ENCODE measurements at places on chromosomes 4 and X.
A peak's percentile ranks its signal among the peaks of the same experiment; 100 is the strongest.

DNA sequence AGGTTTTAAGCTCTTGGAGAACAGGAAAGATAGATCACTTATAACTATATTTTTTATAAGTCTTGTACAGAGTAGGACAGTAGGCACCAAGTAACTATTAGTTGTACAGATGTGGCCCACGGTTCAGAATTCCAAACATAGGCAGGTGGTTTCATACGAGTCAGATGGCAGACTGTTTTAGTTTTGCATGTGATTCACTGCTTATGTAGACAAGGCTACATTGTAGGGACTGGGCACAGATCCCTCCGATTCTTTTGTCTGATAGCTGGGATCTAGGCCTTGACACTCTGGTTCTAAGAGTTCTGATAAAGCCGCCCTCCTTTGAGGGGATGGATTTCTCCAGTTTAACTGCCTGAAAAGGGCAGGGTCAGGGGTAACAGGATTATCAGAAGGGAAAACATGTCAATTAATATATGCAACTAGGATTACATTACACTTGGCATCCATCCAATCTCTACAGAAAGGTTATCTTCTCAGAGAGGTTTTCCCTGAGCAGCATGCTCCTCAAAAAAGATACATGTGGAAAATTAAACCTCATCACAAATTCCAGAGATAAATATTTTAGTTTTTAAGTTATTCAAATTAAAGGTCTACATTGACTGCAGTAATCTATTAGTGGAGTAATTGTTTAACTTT is 87.8 kb downstream of the SPRY1 start:
- peak; percentile 41 for DNase-seq

DNA sequence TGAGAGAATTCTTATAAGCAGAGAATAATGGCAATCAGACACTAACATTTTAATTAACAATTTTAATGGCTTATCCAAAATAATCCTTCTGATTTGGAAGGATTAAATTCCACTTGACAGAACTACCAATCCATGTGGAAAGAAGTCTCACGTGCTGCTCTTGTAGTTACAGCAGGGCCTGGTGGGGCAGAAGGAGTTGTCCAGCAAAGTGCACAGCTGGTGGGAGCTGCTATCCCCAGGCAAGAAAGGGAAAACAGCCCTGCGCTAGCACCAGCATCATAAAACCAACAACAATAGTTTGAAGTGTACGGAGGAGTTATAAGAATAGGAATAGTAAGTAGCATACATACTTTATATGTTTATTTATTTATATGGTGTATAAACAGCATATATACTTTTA is 127.4 kb upstream of the TRIM2 start:
- DNase-seq = no peak

- DNase-seq = no peak
These were observed 123.0 kb upstream of the AP1S2 start for GRCh38 chrX:15977644-15978043.

DNA sequence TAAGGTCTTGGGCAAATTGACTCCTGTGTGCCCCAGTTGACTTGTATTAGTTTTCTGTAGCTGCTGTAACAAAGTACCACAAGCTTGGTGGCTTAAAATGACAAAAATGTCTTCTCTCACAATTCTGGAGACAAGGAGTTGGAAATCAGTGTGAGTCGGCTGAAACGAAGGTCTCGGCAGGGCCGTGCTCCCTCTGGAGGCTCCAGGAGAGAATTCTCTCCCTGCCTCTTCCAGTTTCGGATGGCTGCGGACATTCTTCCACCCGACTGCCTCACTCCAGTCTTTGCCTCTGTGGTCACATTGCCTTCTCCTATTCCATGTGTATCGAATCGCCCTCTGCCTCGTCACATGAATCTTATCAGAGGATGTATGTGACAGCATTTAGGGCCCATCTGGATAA is 66.0 kb upstream of the PHOX2B start:
- DNase-seq = no peak

- no peak for DNase-seq
These were observed 43.7 kb downstream of the TASL start for GRCh38 chrX:30533835-30534234.

DNA sequence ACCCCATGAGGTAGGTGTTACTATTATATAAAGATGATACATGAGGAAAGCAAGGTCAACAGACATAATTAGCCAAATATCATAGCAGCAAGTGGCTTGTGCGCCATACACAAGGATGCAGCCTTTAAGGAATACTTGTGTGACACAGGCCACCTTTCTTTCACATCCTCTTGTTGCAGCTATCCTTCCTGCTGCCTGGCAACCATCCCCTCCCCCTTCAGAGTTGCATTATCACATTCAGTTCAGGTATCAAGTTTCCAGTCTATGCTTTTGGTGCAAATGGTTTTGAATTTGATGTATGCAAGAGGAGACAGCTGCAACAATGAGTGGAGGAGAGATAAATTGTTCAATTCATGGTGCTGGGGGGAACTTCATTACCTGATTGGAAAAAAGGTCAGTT is 6.4 kb downstream of the ZCCHC18 start:
- peak; percentile 39 for DNase-seq

DNA sequence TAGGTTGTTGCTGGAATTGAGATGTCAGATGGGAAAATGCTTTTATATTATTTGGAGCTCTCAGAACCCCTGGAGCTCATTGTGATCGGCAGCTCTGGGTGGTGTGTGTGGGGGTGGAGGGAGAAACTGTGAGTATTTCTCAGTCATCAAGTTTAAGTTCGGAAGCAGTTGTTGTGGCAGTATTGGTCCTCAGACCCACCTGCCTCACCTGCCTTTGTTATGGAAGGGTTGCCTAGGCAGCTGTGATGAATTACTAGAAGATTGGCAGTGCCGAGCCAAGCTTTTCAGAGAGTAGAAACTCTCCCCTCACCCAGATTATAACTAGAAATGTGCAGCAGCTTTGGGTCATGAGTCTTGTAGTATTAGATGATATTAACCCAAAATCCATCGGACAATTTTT is 9.5 kb downstream of the IGSF1 start:
- DNase-seq = no peak

DNA sequence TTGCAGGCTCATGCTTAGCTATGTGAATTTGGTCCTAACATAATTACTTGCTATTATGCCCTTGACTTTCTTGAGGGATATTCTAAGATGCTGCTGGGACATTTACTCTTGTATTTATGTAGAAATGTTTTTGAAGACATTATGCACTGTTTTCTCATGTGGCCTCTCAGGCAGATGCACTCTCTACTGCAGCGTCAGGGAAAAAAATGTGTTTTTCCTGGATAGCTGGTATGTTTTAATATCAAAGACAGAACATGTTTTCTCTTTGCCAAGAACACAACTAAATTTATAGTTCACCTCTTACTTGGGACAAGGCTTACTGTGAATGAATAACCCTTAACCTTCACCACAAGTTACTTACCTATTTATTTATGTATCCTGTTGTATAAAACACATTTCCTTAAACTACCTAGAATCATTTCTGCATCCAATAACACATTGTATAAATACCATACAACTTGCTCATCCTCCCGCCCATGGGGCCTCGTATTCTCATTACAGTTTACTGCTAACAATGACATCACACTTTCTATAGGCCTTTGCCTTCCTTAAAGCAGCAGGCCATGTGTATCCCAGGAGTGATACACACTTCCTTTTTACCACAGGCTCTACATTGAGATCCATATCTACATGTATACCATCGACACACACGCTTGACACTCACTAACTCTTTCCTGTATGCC is 178.7 kb downstream of the SLIT2 start:
- no peak for DNase-seq

GRCh38 chrX:112233164-112233563 is 150.6 kb upstream of the TRPC5 start:
- peak; percentile 49 for DNase-seq

DNA sequence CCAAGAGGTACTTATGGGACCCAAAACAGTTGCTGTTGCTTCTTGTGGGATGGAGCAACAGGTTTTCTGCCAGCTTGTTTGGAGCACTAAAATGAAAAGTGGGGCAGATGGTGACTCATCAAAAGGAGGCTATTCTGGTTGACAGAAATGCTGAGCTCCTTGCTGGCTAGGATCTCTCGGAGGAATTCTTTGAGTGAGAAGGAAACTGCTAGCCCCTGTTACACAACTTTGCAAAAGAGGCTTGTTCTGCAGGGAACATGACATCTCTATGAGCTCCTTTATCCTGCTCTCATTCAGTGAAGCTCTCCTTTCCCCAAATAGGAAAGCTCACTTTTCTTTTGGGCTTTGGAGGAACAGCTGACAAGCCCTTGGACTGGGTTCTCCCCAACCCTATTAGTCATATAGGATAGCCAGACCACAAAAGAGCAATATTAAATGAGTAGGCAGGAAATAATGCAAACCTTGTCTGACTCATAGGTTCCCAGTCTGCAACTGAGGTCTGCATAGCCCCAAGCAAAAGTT is 108.3 kb downstream of the CDS1 start:
- DNase-seq = no peak

DNA sequence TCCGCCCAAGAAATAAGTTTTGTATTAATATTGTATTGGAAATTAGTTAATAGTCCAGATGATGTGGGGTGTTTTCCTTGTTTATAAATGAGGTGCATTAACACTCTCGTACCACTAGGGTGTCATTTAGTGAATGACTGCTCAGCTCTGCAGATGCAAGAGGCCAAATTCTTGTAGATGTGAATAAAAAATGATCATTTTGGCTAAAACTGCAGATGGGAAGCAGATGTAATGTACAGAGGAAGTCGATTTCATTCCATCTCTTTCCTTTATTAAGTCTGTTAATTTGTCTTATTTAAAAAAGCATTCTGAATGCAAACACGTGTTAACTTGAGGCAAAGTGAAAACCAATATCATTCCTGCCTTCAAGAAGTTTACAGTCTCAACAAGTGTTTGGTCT is 108.1 kb downstream of the DHX15 start:
- peak; percentile 61 for DNase-seq

GRCh38 chr4:160318567-160319220 is 1215.8 kb downstream of the RAPGEF2 start:
- DNase-seq = no peak

DNA sequence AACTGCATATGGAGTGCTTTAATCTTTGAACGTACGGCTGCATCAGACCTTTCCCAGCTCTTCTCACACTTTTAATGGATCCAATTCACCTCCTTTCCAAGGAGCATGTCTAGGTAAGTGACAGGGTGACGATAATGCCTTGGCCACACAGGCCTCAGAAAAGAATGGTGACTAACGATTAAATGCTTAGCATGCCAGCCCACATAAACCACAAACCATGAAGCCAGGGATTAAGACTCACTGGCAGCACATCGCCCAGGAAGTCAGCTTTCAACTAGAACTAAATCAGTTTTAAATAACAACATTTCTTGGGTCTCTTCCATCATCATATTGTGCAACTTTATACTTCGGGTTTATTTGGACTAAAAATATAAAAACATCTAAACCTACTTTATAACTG is 28.7 kb downstream of the INPP4B start:
- no peak for DNase-seq

GRCh38 chr4:38805530-38806145 is 1.0 kb upstream of the TLR1 start:
- no peak for DNase-seq

DNA sequence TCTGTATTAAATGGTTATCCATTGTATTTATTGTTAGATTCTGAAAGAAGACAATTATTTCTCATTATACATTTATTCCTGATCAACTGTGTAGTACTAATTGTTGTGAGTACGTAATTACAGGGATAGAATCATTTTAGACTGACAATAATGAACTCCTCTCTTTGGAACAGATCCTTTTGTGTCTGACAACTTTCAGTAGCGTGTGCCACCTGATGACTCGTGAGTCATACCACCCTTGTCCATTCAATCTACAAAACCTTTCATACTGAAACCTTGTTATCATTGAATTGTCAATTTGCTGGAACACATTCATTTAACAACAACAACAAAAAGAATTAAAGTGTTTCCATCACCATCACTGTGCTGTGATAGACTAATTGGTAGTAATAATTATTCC is 602.7 kb upstream of the PCDH7 start:
- DNase-seq = no peak

DNA sequence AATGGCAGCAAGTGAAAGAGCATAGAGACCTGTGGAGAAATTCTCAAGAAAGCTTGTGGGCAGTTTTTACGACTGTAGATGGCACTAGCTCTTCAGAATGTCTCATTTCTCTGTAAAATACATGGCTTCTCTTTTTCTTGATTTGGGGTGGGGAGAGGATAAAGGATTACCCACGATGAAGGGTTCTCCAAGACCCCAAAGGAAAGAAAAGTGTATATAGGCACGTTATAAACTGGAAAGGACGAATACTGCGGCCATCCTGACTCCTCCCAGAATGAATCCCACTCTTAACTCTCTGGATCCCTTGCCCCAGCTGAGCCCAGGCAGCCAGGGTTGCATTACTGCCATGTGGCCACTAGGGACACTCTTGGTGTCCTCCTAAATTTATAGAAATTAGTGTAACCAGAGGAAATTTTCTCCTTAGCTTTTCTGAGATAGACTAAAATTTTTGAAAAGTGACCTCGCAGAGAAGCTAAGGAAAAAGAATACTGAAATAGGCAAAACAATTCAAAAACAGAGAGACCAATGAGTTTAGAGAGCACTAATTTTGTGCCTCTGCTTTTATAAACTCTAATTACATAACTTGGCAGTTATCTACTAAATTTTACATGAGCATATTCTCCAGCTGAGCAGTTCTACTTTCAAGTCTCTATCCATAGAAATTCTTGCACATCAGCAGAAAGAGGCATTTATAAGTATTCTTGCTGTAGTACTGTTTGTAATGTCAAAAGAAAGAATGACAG is 37.8 kb upstream of the PCDH19 start:
- DNase-seq = peak; percentile 70

- peak; percentile 74 for DNase-seq
These were observed 108.6 kb downstream of the CENPC start for GRCh38 chr4:67436742-67437141.

GRCh38 chr4:89486042-89486441 is 178.4 kb upstream of the GPRIN3 start:
- peak; percentile 27 for DNase-seq

GRCh38 chrX:118348186-118348810 is 2.4 kb downstream of the WDR44 start:
- no peak for DNase-seq

DNA sequence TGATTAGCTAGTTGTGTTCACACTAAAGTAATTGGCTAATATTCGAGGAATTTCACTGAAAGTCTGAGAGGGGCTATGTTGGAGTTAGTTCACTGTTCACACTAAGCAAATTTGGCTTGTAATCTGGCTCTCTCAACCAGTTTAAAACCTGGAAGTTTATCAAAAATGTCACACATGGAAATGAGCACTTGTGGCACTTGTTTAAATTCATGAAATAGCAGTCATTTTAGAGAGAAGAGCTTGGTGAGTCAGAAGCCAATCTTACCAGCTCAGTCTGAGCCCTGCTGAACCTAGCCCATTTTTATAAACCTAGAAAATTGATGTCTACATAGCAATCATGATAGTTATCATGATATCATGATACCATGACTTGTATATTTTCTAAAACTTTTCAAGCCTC is 90.7 kb upstream of the JADE1 start:
- DNase-seq = no peak

- DNase-seq = no peak
These were observed 598.5 kb upstream of the PITX2 start for GRCh38 chr4:111221371-111221770.

GRCh38 chr4:102531462-102531861 is 30.3 kb downstream of the NFKB1 start:
- DNase-seq = no peak

GRCh38 chrX:26511589-26512363 is 295.8 kb downstream of the MAGEB5 start:
- DNase-seq = no peak

Measured in DMS53 (cell line).